ENCODE measurements at places on chromosomes 1 and 21. TPM values are rescaled to one million over a fixed set of nuclear protein-coding genes. Genes with fewer than 3 reads are reported as not detected.

DNA sequence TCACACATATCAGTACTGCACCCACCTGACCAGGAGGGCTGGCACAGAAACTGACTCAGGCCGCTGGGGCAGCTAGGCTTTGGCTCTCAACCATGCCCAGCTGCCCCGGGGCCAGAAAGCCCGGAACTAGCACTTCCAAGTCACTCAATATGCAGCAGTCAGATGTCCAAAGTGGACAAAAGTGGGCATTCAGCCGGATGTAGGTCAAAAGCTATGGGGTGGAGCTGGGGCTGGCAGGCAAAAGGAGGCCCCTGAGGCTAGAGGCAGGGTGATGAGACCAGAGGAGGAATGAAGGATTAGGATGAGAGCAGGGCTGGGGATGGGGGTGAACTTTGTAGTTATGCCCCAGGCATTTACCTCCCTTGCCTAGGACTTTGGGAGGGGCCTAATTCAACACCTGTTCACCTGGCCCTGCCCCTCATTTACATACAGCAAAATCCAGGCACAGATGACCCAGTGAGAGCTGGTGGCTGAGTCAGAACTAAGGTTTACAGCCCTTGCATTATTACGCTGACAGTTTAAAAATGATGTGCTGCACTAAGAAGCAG, 30.7 kb upstream of the EDN2 start:
- DNase-seq: no peak

DNA sequence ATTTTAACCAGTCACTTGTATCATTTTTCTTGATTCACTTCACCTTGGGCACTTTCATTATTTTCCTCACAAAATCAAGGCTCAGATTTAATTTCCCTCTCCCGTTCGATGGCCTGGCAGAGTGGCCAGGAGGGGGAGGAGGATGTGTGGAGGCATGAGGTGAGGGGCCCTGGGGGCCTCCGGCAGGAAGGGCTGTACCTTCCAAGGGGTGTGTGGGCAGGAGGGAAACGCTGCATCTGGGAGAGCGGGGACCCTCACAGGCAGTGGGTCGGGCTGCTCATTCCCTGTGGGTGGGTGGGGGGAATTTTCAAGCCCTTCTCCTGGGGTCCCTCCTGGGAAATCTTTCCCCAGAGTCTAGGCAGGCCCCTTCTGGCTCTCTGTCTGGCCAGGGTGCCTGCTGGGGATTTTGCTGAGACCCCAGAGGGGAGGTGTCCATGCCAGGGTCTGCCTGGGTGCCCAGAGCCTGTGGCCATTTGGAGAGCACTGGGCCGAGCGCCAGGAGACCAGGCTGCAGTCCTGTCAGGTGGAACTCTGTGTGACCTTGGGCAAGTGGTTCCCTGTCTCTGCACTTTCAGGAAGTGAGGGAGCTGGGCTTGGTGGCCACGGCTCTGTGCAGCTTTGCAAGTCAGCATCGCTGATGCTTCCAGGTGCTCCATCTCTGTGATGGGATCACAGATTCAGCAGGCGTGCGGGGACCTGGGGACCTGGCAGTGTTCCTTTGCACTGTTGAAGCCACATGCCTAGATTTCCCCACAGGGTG, 81.9 kb upstream of the C1orf174 start:
- no peak for DNase-seq

Gene COX20
- polyA plus RNA-seq: 76.8 TPM

DNA sequence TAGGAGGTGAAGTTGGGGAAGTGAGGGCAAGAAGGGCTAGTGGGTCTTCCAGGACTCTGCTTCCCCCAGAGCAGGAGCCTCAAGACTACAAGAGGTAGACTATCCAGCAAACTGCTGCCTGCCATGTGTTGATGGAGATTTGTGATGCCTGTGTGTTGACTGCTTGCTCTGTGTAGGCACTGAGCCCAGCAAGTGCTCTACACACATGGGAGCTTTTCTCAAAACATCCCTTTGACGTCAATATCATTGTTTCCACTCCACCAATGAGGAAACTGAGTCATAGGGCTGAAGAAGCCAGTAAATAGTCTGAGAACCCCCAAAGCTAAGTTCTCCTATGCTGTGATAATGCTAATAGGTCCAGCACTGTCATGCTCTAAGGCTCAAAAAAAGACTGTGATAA, 207.2 kb upstream of the NFIA start:
- DNase-seq: no peak

DNA sequence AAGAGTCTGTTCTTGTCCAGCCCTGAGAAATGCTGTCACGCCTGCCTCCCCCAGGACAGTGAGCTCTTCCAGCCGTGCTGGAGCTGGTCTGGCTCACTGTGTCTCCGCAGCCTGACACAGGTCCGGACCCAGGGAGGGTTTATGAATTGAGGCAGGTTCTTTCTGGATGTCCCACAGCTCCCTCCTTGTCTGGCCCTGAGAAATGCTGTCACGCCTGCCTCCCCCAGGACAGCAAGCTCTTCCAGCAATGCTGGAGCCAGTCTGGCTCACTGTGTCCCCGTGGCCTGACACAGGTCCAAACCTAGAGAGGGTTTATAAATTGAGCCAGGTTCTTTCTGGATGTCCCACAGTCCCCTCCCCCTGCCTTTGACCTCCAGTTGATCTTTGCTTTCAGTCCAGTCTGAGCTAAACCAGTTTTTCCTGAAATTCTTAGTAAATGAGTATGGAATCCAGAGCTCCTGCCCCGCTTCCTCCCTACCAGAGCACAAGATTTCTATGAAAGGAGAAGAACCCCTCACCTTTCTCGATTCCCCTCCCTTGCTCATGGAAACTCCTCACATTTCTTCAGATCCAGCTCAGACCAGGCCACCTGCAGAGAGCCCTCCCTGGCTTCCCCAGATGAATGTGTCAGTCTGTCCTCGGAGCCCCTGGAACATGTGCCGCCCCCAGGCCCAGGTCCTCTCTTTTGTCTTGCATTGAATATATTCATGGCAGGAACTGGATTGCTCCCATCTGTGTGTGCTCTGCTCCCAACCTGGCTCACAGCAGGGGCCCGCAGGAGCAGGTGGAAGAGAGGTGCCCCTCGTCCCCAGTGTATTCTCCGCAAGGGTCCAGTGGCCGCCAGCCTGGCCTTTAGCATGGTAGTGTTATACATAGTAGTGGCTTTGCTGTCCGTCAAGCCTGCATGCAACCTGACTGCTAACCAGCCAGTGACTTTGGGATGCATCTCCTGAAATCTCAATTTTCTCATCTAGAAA, 116.3 kb downstream of the EPHB2 start:
- no peak for DNase-seq

- DNase-seq: no peak
These were observed 52.4 kb downstream of the UBR4 start for GRCh38 chr1:19157653-19158052.

GRCh38 chr1:49111931-49112330, 335.2 kb upstream of the BEND5 start:
- no peak for DNase-seq
